Omental fat pad (tissue), 4 donors: ENCODE measurements at places on chromosomes 12 and 14.

DNA sequence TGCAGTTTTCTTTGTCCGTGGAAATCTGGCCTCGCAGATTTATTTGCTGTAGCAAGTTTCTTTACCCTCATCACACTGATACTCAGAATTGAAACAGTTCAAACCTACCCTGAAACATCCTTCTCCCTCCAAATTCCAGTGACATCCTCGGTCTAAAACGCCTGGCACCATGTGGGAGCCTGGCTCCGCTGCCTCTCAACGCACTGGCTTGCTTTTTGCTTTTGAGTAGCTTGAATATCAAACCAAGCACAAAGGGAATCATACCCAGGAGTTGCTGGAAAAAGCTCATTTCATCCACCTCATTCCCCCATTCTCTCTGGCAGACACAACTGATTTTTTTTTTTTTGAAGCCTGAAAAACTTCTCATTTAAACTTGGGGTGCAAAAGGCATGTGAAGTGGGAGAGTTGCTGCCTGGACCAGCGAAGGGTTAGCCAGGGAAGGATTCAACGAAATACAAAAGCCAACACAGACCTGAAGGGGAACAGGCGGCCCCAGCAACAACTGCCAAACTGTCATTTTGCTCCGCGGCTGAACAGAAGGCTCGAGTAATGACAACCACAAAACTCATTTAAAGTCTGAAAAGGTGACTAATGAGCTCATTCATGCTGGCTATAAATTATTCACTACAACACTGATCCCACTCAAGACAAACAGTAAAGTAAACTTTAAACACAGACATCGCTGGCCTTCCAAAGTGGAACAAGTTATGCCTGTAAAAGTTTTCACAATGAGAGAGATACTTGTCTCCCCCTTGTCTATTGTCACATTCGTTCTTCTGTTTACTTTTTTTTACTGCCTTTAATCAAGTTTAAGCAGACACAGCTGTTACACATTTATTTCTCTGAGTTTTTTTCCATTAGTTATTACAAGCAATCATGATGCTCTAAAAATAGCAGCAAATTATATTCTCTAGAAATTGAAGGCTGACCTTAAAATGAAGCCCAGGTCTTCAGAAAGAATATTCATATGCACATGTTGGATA lies 12.5 kb upstream of the FOXN3 start:
- no peak for DNase-seq

- no peak for DNase-seq
Measured at GRCh38 chr12:58711974-58712373, 208.3 kb downstream of the LRIG3 start.

DNA sequence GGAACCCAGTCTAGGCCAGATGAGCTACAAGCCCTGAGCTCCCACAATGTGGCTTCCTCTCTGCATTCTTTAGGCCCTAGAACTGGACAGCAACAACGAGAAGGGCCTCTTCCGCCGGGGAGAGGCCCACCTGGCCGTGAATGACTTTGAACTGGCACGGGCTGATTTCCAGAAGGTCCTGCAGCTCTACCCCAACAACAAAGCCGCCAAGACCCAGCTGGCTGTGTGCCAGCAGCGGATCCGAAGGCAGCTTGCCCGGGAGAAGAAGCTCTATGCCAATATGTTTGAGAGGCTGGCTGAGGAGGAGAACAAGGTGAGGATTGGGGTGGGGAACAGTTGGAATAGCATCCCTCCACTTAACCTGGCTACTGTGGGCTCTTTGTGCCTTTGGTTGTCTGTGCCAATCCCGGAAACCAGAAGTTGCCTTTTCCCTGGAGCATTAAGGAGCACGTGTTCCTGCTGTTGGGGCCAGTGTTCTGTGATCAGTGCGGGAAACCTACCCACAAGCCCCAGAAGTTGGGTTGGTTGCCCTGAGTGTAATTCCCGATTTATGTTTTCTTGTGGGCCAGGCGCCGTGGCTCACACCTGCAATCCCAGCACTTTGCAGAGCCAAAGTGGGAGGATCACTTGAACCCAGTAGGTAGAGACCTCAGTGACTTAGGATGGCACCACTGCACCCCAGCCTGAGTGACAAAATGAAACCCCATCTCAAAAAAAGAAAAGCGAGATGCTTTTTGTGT lies 6.4 kb downstream of the FKBP4 start:
- no peak for DNase-seq

GRCh38 chr14:57848353-57848752 lies 17.5 kb downstream of the SLC35F4 start:
- DNase-seq = no peak

DNA sequence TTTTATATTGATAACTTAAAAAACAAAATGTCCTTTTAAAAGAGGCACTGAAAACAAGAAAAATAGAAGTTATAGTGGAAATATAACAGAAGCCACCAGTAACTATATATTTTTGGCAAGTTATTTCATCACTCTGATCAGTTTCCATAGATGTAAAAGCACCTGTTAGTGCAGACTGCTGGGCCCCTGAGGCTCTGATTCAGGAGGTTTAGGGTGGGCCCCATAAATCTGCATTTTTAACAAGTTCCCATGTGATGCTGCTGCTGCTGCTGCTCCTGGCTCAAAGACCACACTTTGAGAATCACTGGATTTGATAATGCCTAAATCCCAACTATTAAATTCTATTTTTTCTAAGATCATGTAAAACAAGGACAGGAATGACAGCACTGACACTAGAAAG lies 251.1 kb downstream of the MED13L start:
- no peak for DNase-seq

DNA sequence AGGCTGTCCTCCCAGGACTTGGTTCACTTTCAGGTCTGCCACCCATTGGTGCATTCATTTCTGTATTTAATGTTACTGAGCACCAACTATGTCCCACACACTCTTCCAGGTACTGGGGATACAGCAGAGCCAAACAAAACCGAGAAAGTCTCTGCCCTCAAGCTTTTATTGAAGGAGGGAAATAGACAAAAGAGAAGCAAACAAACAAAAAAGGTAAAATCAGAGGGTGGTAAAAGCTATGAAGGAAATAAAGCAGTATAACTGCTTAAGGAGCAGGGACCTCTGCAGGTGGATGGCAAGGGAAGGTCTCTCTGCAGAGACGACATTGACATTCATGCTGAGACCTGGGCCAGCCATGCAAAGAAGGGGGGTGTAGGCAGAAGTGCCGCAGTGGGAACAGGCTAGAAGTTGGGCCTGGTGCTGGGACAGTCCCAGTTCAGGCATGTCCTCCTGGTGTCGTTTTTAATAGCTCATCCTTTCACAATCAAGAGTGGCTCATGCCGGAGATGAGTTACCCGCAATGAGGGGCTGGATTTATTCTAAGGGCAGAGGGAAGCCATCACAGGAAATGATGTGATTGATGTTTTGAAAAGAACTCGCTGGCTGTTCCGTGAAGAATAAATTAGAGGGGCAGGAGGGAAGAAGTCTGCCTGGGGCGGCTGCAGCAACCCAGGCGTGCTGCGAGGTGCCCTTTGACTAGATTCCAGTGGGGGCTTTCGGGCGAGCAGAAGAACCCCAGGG lies 72.8 kb downstream of the IRF2BPL start:
- no peak for DNase-seq

GRCh38 chr12:76555231-76555767 lies 4.3 kb downstream of the OSBPL8 start:
- DNase-seq = no peak

- DNase-seq = no peak
Measured at GRCh38 chr14:34172173-34172451, 221.2 kb upstream of the EGLN3 start.
